ENCODE measurements at places on chromosomes 3 and 15. TPM values are rescaled to one million over a fixed set of nuclear protein-coding genes. Genes with fewer than 3 reads are reported as not detected.

GRCh38 chr15:61888074-61888780 lies 172.0 kb downstream of the VPS13C start:
- no peak for DNase-seq
- H3K27ac ChIP-seq = no peak overlapping the region
- H3K36me3 ChIP-seq = no peaks in the 10 kb centered on the region
- H3K4me1 ChIP-seq = no peaks in the 10 kb centered on the region
- H3K4me3 ChIP-seq = no peak overlapping the region

- no peak overlapping the region for H3K27ac ChIP-seq
- H3K27me3 ChIP-seq = no peaks in the 10 kb centered on the region
- H3K4me1 ChIP-seq = no peaks in the 10 kb centered on the region
These were observed 34.4 kb upstream of the ETV5 start for GRCh38 chr3:186143250-186143649.

- H3K4me1 ChIP-seq = peaks cover 4% of the 10 kb centered on the region
- H3K27me3 ChIP-seq = no peaks in the 10 kb centered on the region
- peak overlapping the region; percentile 93 for H3K27ac ChIP-seq
- DNase-seq = peak; percentile 41
These were observed 462 bp downstream of the EDEM1 start for GRCh38 chr3:5187920-5188418.

- peaks cover 3% of the 10 kb centered on the region for H3K4me1 ChIP-seq
- no peak overlapping the region for H3K27ac ChIP-seq
- no peak for DNase-seq
- no peaks in the 10 kb centered on the region for H3K27me3 ChIP-seq
- H3K4me3 ChIP-seq = no peak overlapping the region
These were observed 80.1 kb downstream of the BTD start for GRCh38 chr3:15681668-15682067.

GRCh38 chr15:67303490-67304363 lies 49.1 kb downstream of the IQCH start:
- H3K36me3 ChIP-seq = no peaks in the 10 kb centered on the region
- H3K27me3 ChIP-seq = no peaks in the 10 kb centered on the region
- DNase-seq = peak; percentile 32

DNA sequence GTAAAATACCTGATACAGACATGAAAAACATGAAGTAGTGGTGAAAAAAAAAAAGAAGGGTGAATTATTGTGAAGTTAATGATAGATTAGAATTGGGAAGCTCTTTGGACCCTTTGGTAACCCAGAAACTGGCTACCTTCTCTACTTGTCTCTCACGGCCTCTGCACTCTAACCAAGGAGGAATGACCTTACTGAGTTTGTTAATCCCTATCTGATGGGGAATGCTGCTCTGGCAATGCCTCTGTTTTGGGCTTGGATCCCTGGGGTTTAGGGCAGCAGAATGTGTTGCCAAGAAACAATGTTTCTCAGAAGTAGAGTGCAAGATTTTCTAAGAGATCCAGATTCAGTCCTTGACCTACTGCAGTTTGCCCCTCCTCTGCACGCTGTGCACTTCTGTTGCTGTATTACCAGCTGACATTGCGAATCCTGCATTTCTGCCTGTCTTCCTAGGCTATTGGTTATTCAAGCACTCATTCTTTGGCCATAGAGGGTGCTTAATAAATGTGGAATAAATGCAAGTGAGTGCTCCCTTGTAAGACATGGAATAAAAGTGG lies 49.2 kb upstream of the MAP3K13 start:
- no peak for DNase-seq
- H3K27me3 ChIP-seq = no peaks in the 10 kb centered on the region
- H3K4me1 ChIP-seq = no peaks in the 10 kb centered on the region
- H3K4me3 ChIP-seq = no peak overlapping the region
- H3K36me3 ChIP-seq = no peaks in the 10 kb centered on the region
- no peak overlapping the region for H3K27ac ChIP-seq

DNA sequence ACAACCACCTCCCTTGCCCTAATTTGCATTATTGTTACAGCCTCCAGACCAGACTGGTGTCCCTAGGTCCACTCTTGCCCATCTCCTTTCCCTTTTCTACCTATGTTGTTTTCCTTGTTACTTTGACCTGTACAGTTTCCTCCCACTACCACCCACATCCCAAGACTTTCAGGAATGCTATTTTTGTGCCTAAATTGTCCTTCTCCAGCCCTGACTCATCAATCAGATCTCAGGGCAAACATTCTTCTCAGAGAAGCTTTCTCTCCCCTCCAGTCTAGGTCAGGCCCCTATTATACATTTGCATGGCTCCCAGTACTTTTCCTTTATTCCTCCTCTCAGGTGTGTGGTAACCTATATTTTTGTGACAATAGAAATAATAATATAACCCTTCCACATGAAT lies 241.5 kb downstream of the IGSF11 start:
- no peaks in the 10 kb centered on the region for H3K27me3 ChIP-seq
- no peak for DNase-seq
- H3K4me3 ChIP-seq = no peak overlapping the region
- no peaks in the 10 kb centered on the region for H3K36me3 ChIP-seq
- no peaks in the 10 kb centered on the region for H3K4me1 ChIP-seq
- H3K27ac ChIP-seq = no peak overlapping the region

GRCh38 chr3:179732661-179733348 lies 80.0 kb downstream of the USP13 start:
- H3K36me3 ChIP-seq = peaks cover 2% of the 10 kb centered on the region
- H3K27ac ChIP-seq = no peak overlapping the region
- H3K27me3 ChIP-seq = no peaks in the 10 kb centered on the region
- DNase-seq = no peak

- peak; percentile 83 for DNase-seq
- H3K27me3 ChIP-seq = no peaks in the 10 kb centered on the region
- H3K4me1 ChIP-seq = peaks cover 2% of the 10 kb centered on the region
- H3K36me3 ChIP-seq = no peaks in the 10 kb centered on the region
- H3K4me3 ChIP-seq = peak within 1 kb of the TSS; percentile 70
These were observed at the start of gene ZNF619 for GRCh38 chr3:40476478-40477470. Gene ZNF619, plus strand, starts transcription at chr3:40477122. Its CDS starts 858 bp downstream, at chr3:40477980.

DNA sequence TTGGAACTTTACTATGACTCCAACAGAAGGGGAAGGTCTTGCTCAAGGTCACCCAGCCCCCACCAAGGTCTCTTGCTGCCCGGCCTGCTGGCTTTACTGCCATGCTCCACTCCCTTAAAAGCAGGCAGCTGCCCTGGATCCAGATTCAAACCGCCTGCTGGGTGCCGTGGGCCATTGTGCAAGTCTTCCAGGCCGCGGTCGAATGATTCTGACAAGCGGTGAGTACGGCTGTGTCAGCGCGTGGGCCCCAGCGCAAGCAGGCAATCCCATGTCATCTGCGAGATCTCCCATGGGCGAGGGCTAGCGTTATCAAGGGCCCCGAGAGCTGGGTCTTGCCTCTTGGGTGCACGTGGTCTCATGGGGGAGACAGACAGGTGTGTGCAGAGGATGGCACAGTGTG lies 37.6 kb downstream of the CORO2B start:
- peaks cover 37% of the 10 kb centered on the region for H3K4me1 ChIP-seq
- DNase-seq = peak; percentile 59
- H3K4me3 ChIP-seq = no peak overlapping the region
- no peaks in the 10 kb centered on the region for H3K27me3 ChIP-seq
- H3K36me3 ChIP-seq = no peaks in the 10 kb centered on the region
- H3K27ac ChIP-seq = no peak overlapping the region

GRCh38 chr15:77111789-77112188 lies 40.9 kb upstream of the TSPAN3 start:
- no peaks in the 10 kb centered on the region for H3K27me3 ChIP-seq
- H3K36me3 ChIP-seq = peaks cover 5% of the 10 kb centered on the region
- H3K4me3 ChIP-seq = no peak overlapping the region
- DNase-seq = no peak
- H3K4me1 ChIP-seq = peaks cover 9% of the 10 kb centered on the region

- H3K36me3 ChIP-seq = no peaks in the 10 kb centered on the region
- H3K27me3 ChIP-seq = no peaks in the 10 kb centered on the region
- peak overlapping the region; percentile 45 for H3K27ac ChIP-seq
- no peak for DNase-seq
- no peak overlapping the region for H3K4me3 ChIP-seq
- H3K4me1 ChIP-seq = peaks cover 16% of the 10 kb centered on the region
These were observed 166.2 kb downstream of the GAP43 start for GRCh38 chr3:115789481-115789880.

DNA sequence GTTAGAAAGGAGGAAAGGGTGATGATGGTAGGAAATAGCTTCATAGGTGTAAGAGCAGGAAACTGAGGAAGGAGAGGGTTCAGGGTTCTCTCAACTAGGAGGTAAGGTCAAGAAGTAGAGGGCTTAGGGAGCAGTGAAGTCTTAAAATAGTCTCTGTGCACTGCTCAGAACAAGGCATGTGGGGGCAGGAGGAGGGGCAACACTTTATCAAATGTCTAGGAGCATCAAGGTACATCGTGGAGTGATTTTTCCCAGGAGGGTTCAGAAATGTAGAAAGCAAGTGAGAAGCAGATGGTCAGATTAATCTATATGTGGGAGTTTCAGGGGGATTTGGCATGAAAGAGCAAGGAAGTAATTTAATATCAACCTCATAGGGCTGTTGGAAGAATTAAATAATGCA lies 58.8 kb downstream of the TNIK start:
- H3K27me3 ChIP-seq = no peaks in the 10 kb centered on the region
- H3K36me3 ChIP-seq = no peaks in the 10 kb centered on the region
- H3K4me3 ChIP-seq = no peak overlapping the region
- H3K4me1 ChIP-seq = peaks cover 4% of the 10 kb centered on the region

DNA sequence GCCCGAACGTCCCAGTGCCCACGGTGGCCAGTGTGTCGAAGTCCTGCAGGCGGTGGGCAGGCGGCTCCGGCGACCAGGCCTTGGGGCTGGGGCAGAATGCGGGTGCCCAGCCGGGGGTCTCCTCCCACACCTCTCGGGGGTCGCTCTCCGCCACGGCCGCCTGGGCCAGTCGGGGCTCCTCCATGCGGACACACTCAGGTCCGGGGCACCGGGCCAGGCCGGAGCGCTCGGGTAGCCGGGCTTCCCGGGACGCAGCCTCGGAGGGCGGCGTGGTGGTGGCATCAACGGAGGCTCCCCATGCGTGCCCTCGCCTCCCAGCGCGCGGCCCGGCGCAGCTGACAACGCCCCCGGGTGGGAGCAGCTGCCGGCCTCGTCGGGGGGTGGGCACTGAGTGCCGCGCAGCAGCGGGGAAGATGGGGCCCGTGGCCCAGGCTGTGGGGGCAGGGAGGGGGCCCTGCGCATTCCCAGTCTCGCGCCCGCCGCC lies 30.1 kb upstream of the CERS3 start:
- H3K36me3 ChIP-seq = no peaks in the 10 kb centered on the region
- no peak overlapping the region for H3K27ac ChIP-seq
- DNase-seq = no peak
- H3K27me3 ChIP-seq = no peaks in the 10 kb centered on the region
- no peak overlapping the region for H3K4me3 ChIP-seq

DNA sequence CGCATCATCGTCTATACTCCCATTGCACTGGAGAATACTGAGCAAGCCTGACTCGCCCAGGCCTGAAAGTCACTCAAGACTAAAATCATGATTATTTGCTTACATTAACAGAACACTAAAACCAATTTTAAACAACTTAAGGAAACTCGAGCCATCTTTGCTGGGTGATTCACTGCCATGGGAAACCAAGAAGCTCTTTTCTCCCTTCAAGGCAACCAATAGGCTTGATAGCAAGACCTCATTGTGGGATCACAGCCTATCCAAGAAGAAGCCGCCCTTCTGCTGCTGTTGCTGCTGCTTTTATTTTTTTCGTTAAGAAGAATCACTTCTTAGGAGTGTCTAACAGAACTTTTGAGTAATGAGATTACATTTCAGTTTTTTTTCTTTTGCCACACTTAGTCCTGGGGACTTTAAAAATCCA lies 479.4 kb downstream of the FOXP1 start:
- peaks cover 46% of the 10 kb centered on the region for H3K4me1 ChIP-seq
- H3K27ac ChIP-seq = peak overlapping the region; percentile 94
- peak; percentile 96 for DNase-seq
- H3K27me3 ChIP-seq = no peaks in the 10 kb centered on the region

DNA sequence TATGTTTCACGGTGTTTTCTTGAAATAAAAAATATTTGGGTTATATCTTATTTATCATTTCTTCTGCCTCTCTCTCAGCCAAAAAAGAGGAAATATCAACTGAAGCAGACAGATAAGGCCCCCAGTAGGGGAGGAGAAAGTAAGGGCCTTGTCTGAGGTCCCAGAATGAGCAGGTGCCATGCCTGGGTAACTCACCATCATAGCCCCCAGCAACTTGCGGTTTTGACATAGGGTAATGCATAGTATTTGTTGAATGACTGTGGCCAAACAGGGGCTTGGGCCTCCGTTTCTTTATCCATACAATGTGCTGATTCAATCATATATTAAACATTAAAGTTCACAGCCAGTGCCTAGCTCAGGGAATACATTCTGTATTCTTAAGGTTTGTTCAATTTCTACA lies 119.6 kb downstream of the ABI3BP start:
- peaks cover 5% of the 10 kb centered on the region for H3K4me1 ChIP-seq
- no peaks in the 10 kb centered on the region for H3K36me3 ChIP-seq
- no peak for DNase-seq
- H3K27me3 ChIP-seq = no peaks in the 10 kb centered on the region
- H3K27ac ChIP-seq = no peak overlapping the region
- no peak overlapping the region for H3K4me3 ChIP-seq

DNA sequence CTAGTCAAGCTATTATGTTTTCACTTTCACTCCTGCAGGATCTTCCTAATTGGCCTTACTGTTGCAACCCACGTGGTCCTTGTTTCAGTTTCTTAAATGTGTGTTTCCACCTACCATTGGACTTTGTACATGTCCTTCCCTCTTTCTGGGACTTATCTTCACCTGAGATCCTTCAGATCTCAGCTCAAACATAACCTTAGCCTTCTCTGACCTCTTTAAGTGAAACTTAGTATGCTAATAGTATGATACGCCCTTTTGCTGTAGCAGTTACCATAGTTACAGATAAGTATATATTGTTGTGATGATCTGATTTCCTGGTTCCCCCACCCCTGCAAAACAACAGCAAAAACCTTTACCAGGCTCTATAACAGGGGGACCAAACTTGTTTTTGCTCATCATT lies 35.2 kb downstream of the U2SURP start:
- no peaks in the 10 kb centered on the region for H3K27me3 ChIP-seq
- H3K27ac ChIP-seq = no peak overlapping the region
- peaks cover 1% of the 10 kb centered on the region for H3K36me3 ChIP-seq
- H3K4me3 ChIP-seq = no peak overlapping the region

- DNase-seq = no peak
- H3K4me3 ChIP-seq = no peak overlapping the region
- no peaks in the 10 kb centered on the region for H3K36me3 ChIP-seq
These were observed 167.6 kb upstream of the COL8A1 start for GRCh38 chr3:99470841-99471240.

Gene LOXL1
- 91.4 TPM for total RNA-seq

Gene SLC6A1
- total RNA-seq = not detected

Gene FAM81A
- total RNA-seq = 0.33 TPM

Gene CCR8
- total RNA-seq = not detected

Gene SLC26A6
- 32.9 TPM for total RNA-seq

Gene GMPS
- total RNA-seq = 20.6 TPM

Gene GOLGA6L9
- 1.5 TPM for total RNA-seq

Gene KCNAB1
- total RNA-seq = 0.33 TPM

Gene DLEC1
- total RNA-seq = under 0.01 TPM

Gene DNAH12
- under 0.01 TPM for total RNA-seq

Gene SLC28A1
- not detected for total RNA-seq

Gene PFN2
- total RNA-seq = 153 TPM

Gene IRAK2
- total RNA-seq = 6.6 TPM

Gene DPP8
- 41.1 TPM for total RNA-seq

Gene TF
- 0.33 TPM for total RNA-seq

Gene DAZL
- not detected for total RNA-seq

Gene ROPN1
- not detected for total RNA-seq
